Breast epithelium (tissue), 4 donors: ENCODE measurements at places on chromosomes 3 and 15. TPM values are rescaled to one million over a fixed set of nuclear protein-coding genes. Genes with fewer than 3 reads are reported as not detected.
A peak's percentile ranks its signal among the peaks of the same experiment; 100 is the strongest.

Gene NPAP1
- total RNA-seq, result not detected

Gene SI
- total RNA-seq, result not detected

Gene GCSAM
- 0.16 TPM for total RNA-seq

Gene CAMK2N2
- not detected for total RNA-seq

Gene KBTBD13
- total RNA-seq, result 0.15 TPM

Gene SERPINI2
- total RNA-seq, result 1.6 TPM

Gene SLCO3A1
- 14.1 TPM for total RNA-seq

Gene GRIP2
- 0.88 TPM for total RNA-seq

- peak; percentile 86 for DNase-seq
Observed at GRCh38 chr15:60397772-60398445, at the start of gene ANXA2. TSS of gene ANXA2 (minus strand) at chr15:60397986. CDS start at chr15:60386075, 11,911 bp downstream.

GRCh38 chr3:4302747-4303146 lies 422 bp upstream of the SETMAR start:
- DNase-seq, result no peak

- DNase-seq, result no peak
Observed at GRCh38 chr3:18732474-18732873, 307.3 kb upstream of the SATB1 start.

- DNase-seq, result no peak
Observed at GRCh38 chr3:170397685-170398084, 21.0 kb upstream of the CLDN11 start.

GRCh38 chr15:72785432-72785831 lies 1.9 kb upstream of the ADPGK start:
- no peak for DNase-seq

- DNase-seq, result no peak
Observed at GRCh38 chr15:34582461-34583371, 735 bp downstream of the GOLGA8B start.

GRCh38 chr3:30598668-30599545 lies 7.5 kb upstream of the TGFBR2 start:
- no peak for DNase-seq

DNA sequence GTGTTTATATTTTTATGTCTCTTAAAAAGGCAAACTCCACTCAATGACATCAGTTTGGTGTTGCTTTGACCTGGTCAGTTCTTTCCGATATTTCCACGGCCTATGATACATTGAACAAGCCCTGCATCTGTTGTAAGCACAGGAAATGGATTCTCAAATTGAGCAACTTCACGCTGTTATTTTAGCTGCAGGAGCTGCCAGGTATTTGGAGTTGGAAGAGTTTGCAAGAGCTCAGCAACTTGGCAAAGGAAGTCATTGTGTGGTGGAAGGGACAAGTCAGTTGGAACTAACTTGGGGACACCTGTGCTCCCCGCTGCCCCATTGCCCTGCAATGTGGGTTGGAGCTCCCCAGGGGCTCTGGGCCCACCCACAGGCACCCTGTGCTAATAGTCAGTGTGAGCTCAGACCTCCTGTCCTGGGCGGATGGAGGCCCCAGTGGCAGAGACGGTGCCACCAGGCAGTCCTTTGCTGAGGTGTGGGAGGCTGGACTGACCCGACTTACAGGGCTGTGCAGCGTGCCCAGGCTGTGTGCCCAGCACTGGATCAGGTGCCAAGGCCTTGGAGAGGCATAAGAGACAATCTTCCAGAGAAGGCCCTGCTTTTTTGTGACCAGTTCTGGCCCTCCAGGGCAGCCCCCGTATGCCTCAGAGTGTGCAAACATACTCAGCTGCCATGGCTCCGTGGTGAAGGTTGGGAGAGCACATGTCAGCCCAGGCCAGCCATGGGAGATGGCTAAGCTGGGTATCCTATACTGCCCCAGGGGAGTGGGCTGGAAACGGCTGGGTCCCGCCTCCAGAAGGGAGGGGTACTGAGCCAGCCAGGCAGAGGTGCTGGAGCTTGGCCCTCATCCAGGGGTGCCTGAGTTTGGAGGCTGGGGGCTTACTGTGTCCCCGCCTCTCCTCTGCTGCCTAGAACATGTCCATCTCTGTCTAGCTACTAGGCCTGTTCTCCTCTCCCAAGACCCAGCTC lies 43.5 kb downstream of the KY start:
- DNase-seq, result no peak

GRCh38 chr3:79018265-79018664 lies 749.5 kb downstream of the ROBO1 start:
- DNase-seq, result no peak

- no peak for DNase-seq
Observed at GRCh38 chr3:77079988-77080610, 40.2 kb downstream of the ROBO2 start.

- no peak for DNase-seq
Observed at GRCh38 chr15:40489274-40490175, 18.7 kb downstream of the CHST14 start.

DNA sequence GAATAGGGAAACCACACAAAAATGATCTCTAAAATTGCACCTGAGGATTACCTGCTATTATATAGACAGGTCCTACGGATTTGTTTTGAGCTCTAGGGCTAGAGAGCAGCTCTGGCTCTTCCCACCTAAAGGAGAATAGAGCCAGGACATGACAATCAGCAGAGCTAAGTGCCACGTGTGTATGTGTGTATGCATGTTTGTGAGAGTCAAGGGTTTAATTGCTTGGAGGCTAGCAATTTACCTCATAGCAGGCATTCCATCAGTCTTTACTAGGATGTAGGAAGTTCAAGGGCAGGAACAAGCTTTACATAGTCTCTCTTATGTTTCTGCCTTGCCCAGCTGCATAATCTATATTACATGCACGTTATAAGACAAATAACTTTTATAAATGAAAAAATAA lies 498.2 kb downstream of the NSUN3 start:
- DNase-seq, result no peak

GRCh38 chr3:64760258-64760657 lies 72.5 kb upstream of the ADAMTS9 start:
- no peak for DNase-seq

- DNase-seq, result no peak
Observed at GRCh38 chr3:121996441-121996840, 25.6 kb downstream of the ILDR1 start.

DNA sequence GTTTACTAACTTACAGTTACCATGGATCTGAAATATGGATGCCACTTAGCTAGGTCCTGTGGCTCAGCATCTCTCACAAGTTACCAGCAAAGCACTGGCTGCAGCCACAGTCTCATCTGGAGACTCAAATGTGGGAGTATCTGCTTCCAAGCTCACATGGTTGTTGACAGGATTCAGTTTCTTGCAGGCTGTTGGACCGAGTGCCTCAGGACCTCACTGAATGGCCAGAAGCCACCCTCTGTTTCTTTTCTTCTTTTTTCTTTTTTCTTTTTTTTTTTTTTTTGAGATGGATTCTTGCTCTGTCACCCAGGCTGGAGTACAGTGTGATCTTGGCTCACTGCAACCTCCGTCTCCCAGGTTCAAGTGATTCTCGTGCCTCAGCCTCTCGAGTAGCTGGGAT lies 20.1 kb upstream of the AMOTL2 start:
- DNase-seq, result no peak

DNA sequence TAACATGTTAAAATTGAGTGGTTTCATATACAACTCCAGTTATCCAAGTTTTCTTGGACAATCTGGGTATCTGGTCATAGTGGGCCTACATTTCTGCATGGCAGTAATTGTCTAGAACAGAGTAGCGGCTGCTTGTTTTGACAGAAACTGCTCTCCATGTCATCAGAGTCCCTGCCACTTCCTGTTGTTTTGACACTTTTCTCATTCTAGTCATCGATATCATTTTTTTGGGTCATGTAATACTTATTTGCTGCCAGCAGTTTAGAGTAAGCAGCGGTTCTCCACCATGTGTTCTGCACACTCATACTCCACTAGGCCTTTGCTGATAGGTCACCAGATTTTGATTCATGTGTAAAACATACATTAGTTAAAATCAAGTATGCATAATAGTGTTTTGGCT lies 81.5 kb downstream of the SLC25A26 start:
- DNase-seq, result no peak

DNA sequence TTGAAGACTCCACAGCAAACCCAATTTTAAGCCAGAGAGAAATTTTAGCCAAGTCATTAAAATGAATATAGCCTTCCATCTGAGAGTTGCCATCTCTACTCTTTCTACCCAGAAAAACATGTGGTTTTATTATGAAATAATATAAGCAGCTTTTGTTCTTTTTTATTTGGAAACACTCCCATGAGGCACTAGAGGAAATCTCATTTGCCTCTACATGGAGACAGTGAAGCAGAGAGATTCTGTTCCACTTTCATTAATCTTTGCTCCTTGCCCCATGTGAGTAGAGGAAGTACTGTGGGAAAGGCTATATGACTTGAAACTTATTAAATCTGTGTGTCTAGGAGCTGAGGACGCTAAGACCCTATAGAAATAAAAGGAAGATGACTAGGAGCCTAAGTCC lies 111.1 kb downstream of the P3H2 start:
- no peak for DNase-seq

DNA sequence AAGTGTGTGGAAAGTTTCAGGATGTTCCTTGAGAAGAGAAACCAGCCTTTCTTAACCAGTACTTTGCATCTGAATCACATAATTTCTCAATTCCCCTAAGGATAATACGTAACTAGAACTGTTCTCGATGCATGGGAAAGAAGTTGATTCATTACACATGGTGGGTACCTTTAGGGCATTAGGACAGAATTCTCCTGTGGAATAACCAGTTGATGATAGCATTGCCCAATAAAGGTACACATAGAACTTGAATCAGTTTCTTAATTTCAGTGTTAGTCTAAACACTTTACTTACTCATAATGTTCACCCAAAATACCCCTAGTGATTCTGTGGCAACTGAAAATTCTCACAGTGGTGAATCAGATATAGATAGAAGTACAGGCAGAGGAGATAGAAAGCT lies 1030.9 kb downstream of the ROBO1 start:
- no peak for DNase-seq

- DNase-seq, result no peak
Observed at GRCh38 chr3:170500462-170500861, 81.8 kb downstream of the CLDN11 start.

DNA sequence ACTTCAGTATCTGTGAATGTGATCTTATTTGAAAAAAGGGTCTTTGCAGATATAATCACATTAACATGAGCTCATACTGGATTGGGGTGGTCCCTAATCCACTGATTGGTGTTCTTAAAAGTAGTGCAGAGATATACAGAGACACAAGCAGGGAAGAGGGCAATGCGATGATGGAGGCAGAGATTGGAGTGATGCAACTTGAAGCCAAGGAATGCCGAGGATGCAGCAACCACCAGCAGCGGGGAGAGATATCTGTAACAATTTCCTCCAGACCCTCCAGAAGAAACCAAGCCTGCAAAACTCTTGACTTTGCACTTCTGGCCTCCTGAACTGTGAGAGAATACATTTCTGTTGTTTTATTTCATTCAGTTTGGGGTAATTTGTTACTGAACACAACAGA lies 171.0 kb upstream of the MBNL1 start:
- no peak for DNase-seq

- no peak for DNase-seq
Observed at GRCh38 chr3:31629054-31629453, 96.3 kb downstream of the STT3B start.

DNA sequence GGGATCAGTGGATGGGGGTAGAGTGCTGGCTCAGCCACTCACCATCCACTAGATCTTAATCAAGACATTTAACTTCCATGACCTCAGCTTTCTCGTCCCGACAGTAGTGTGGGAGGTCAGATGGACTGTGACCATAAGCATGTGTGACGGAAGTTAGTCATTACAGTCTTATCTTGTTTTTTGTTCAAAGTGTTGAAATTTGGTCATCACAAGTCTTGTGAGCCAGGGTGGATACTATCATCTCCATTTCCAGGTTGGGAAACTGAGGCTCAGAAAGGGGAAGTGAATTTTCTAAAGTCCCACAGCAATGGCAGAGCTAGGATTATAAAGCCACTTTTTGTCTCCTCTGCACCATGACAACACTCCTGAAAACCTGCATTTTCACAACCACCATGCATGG lies 32.0 kb upstream of the ITGA11 start:
- DNase-seq, result no peak

GRCh38 chr3:115595611-115596275 lies 27.6 kb upstream of the GAP43 start:
- no peak for DNase-seq

- DNase-seq, result no peak
Observed at GRCh38 chr3:106881186-106881585, 496.1 kb upstream of the CCDC54 start.

DNA sequence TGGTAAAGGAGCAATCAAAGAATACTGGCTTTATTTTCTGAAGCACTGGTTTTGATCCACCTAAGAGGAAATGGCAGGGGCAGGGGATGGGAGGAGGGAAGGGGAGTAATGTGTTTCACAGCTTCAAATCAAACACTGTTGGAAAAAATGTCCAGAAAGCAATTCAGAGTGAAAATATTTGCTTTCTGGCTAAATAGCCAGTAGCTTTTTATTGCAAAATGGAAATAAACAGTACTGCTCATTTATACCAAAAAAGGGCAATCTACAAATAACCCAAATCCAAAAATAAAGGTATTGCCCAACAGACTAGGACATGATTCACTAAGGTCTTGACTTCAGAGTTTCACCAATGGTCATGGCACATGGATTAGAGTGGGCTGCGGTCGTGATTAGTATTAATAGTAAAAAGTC lies 279.3 kb upstream of the THBS1 start:
- no peak for DNase-seq
